EH (cell line): ENCODE measurements at places on chromosomes 2 and 18.

DNA sequence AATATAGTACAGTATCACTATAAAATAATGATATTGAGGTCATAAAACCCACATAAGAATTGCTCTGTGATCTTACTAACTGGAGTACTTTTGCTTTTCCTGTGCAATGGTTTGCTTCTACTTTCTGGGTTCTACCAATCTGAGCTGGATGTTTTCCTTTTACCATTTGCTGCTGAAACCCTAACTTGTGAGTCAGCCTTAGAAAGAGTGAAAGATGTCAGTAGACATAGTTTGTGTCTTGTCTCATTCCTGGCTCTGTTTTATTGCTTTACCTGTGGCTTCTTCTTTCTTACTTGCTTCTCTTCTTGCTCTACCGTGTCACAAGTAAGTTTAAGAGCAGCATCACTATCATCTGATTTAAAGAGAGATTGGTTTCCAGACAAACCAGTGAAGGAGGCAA lies 61.0 kb downstream of the MBD2 start:
- peak; percentile 51 for DNase-seq

- no peak for DNase-seq
Observed at GRCh38 chr2:109059474-109060165, 69.4 kb upstream of the SH3RF3 start.

DNA sequence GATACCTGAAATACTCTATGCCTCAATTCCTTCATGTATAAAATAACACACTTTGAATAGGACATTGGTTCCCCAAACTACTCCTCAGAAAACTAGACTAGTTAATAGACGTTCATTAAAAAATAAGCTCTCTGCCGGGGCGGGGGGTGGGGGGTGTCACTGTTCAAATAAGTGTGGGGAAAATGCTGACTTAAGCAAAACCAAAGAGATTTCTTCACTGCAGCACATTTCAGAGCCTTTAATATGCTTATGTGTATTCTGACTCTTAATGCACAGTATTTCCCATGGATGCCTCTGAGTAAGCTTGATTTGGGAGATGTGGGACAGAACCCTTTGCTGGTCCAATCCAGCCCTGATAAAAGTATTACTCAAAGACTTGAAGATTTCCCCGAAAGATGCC lies 93.2 kb downstream of the LYPD6 start:
- DNase-seq: no peak

DNA sequence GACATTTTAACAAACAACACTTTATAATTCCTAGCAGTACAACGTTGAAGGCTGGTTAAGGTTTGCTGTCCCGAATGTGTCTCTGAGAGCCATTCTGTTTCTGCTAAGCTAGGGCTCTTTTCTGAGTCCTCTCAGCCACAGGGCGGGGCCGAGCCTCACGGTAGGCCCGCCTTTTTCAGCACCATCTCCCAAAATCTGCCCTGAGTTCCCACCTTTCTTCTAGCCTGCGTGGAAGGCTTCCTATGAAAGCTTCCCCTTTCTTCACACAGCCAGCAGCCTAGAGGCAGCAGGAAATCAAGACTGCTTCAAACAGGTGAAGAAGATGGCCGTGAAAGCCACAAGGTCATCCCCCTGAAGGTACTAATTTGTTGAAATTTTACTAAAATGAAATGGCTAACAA lies 255.5 kb downstream of the CDH2 start:
- DNase-seq: no peak

- no peak for DNase-seq
Observed at GRCh38 chr2:190598621-190599020, 50.3 kb upstream of the NAB1 start.

GRCh38 chr2:221851531-221852045 lies 279.5 kb upstream of the EPHA4 start:
- DNase-seq: no peak
